Activated CD4-positive, alpha-beta T cell treated with anti-CD3 and anti-CD28 coated beads for 36 hours (primary cell): ENCODE measurements at places on chromosomes 12 and 14. TPM values are rescaled to one million over a fixed set of nuclear protein-coding genes. Genes with fewer than 3 reads are reported as not detected.

DNA sequence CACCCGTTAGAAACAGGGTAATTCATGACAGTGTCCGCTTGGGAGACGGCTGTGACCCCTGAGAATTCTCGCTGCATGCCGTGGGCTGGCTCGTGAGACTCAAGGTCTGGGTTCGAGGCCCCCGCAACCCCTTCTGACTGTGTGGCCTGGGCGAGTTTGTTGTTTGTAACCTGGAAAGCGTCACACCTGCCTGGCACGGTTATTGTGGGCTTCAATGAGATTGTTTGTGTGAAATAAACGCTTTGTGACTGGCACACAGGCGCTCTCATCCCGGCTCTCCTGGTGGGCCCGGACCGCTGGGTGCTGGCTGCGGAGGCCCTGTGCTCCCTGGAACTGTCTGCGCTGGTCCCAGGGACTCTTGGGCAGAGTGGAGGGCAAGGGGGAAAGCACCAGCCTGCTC is 33.9 kb downstream of the MEG3 start:
- H3K27me3 ChIP-seq, result peaks cover 3% of the 10 kb centered on the region
- H3K36me3 ChIP-seq, result no peaks in the 10 kb centered on the region
- H3K4me1 ChIP-seq, result no peaks in the 10 kb centered on the region
- H3K27ac ChIP-seq, result no peak overlapping the region
- DNase-seq, result no peak

GRCh38 chr14:64303471-64303917 is 9.3 kb upstream of the ESR2 start:
- no peak overlapping the region for H3K27ac ChIP-seq
- no peaks in the 10 kb centered on the region for H3K4me1 ChIP-seq
- no peak for DNase-seq
- H3K36me3 ChIP-seq, result no peaks in the 10 kb centered on the region
- no peak overlapping the region for H3K4me3 ChIP-seq
- H3K27me3 ChIP-seq, result peaks cover 2% of the 10 kb centered on the region

- H3K4me3 ChIP-seq, result no peak overlapping the region
- DNase-seq, result no peak
- peaks cover 2% of the 10 kb centered on the region for H3K36me3 ChIP-seq
- H3K27ac ChIP-seq, result no peak overlapping the region
Observed at GRCh38 chr14:93010522-93011140, 87.7 kb downstream of the CHGA start.

DNA sequence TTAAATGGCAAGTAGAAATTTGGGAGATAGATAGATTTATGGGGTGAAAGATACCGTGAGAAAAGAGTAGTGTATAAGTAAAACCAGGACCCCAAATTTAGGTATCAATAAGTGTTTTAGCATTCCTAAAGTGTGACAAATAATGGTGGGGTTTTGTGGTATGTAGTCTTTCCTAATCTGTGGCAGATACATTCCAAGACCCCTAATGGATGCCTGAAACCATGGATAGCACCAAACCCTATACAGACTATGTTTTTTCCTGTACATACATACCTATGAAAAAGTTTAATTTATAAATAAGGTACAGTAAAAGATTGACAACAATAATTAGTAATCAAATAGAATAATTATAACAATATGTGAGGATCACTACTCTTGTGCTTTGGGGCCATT is 14.4 kb upstream of the TCP11L2 start:
- H3K4me1 ChIP-seq, result peaks cover 26% of the 10 kb centered on the region
- no peaks in the 10 kb centered on the region for H3K36me3 ChIP-seq

DNA sequence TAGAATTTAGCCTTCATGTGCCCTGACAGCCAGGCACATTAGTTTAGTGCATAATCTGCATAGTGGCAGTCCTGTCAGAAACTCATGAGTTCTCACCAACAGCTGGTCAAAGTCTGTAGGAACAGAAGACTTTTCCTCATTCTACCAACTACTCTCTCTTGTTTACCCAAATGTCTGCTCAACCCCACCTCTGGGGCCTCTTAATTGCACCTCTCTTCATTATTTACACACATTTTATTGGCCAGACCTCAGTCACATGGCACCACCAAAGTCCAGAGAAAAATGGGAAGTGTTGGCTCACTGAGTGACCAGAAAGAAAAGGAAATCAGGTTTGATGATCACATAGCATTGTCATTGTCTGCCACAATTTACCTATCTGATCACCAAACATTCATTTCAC is 114.6 kb upstream of the PLXNC1 start:
- peaks cover 4% of the 10 kb centered on the region for H3K27me3 ChIP-seq
- H3K27ac ChIP-seq, result no peak overlapping the region
- H3K4me3 ChIP-seq, result no peak overlapping the region
- H3K4me1 ChIP-seq, result peaks cover 37% of the 10 kb centered on the region
- peaks cover 4% of the 10 kb centered on the region for H3K36me3 ChIP-seq

DNA sequence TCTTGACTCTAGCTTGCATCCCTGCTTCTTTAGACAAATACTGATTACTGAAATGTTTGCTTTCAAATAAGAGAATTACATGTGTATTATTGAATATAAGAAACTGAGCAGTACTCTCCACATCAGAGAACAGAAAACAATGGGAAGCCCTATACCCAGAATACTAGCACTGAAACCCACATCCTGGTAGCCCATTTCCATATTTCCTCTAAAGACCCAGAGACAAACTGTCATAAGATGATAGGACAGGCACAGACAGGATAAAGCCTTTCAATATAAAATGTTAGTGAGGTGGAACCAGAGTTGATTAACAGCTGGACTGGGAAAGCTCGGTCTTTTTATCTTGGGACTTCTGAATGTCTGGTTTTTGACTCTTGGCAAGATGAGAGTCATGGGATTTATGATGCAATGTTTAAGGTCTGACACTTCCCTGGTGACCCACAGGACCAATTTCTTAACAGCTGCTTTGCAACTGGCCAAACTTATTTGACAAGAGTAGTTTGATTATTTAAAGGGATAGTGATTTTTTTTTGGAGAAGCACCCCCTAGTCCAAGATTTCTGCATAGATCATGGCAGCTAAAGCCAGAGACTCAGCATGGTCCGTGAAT is 166.9 kb upstream of the ATXN7L3B start:
- no peaks in the 10 kb centered on the region for H3K4me1 ChIP-seq
- DNase-seq, result no peak
- no peaks in the 10 kb centered on the region for H3K36me3 ChIP-seq
- H3K27ac ChIP-seq, result no peak overlapping the region
- no peak overlapping the region for H3K4me3 ChIP-seq
- H3K27me3 ChIP-seq, result no peaks in the 10 kb centered on the region

- H3K27me3 ChIP-seq, result peaks cover 26% of the 10 kb centered on the region
- no peaks in the 10 kb centered on the region for H3K36me3 ChIP-seq
- H3K27ac ChIP-seq, result no peak overlapping the region
- no peak overlapping the region for H3K4me3 ChIP-seq
Observed at GRCh38 chr12:63846238-63846967, 1.9 kb downstream of the SRGAP1 start.

GRCh38 chr12:11075642-11076041 is 13.5 kb upstream of the TAS2R46 start:
- no peak overlapping the region for H3K4me3 ChIP-seq
- no peak overlapping the region for H3K27ac ChIP-seq
- no peak for DNase-seq
- no peaks in the 10 kb centered on the region for H3K27me3 ChIP-seq
- peaks cover 46% of the 10 kb centered on the region for H3K4me1 ChIP-seq

DNA sequence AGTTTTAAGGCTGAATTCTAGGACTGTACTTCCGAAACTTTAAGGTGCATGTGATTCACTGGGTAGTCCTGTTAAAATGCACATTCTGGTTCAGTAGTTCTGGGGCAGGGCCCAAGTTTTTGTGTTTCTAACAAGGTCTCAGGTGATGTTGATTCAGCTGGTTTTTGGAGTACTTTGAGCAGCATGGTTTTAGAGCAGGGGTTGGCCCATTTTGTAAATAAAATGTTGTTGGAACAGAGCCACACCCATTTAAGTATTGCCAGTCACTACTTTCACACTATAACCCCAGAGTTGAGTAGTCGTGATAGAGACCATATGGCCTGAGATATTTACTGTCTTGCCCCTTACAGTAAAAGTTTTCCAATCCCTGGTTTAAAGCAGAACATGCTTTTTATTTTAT is 111.3 kb downstream of the SYNE2 start:
- H3K27me3 ChIP-seq, result no peaks in the 10 kb centered on the region
- H3K4me3 ChIP-seq, result no peak overlapping the region
- no peaks in the 10 kb centered on the region for H3K4me1 ChIP-seq
- no peak for DNase-seq

LMNTD1 gene
- not detected for total RNA-seq

IL22 gene
- total RNA-seq, result 1.4 TPM

RARG gene
- 20.0 TPM for total RNA-seq

RNASE3 gene
- not detected for total RNA-seq
